ENCODE measurements at places on chromosomes 11 and 22. TPM values are rescaled to one million over a fixed set of nuclear protein-coding genes. Genes with fewer than 3 reads are reported as not detected.

The C1QTNF5 gene
- total RNA-seq, result 3.5 TPM

The SLC22A8 gene
- total RNA-seq, result under 0.01 TPM

The ZFPL1 gene
- total RNA-seq, result 34.0 TPM

The SCGB1C1 gene
- total RNA-seq, result not detected

The WBP2NL gene
- total RNA-seq, result 0.50 TPM

The HTR3A gene
- under 0.01 TPM for total RNA-seq

The SCGB1D4 gene
- not detected for total RNA-seq

The HDHD5 gene
- 41.7 TPM for total RNA-seq

The RPS13 gene
- 684 TPM for total RNA-seq

The OVOL1 gene
- total RNA-seq, result not detected

The VPREB1 gene
- total RNA-seq, result not detected

The SLC17A6 gene
- total RNA-seq, result not detected

The UPK3A gene
- total RNA-seq, result not detected

The NLRP6 gene
- total RNA-seq, result not detected

The NFRKB gene
- 22.7 TPM for total RNA-seq

The BIK gene
- not detected for total RNA-seq

The PGA4 gene
- not detected for total RNA-seq

The NXPE1 gene
- total RNA-seq, result not detected

The RASD2 gene
- under 0.01 TPM for total RNA-seq

The MAP6 gene
- 1.1 TPM for total RNA-seq

The SLC22A25 gene
- not detected for total RNA-seq

The TRPM5 gene
- not detected for total RNA-seq

The MFRP gene
- total RNA-seq, result not detected

The BDNF gene
- 1.8 TPM for total RNA-seq

The OR10G7 gene
- not detected for total RNA-seq

The PHLDB1 gene
- total RNA-seq, result 50.1 TPM

The CHRM1 gene
- total RNA-seq, result not detected

The OR51E1 gene
- not detected for total RNA-seq

The IFITM2 gene
- total RNA-seq, result 11.0 TPM

The OMP gene
- 0.75 TPM for total RNA-seq

The NEAT1 gene
- total RNA-seq, result 158 TPM

The BATF2 gene
- total RNA-seq, result 0.50 TPM

The KRTAP5-9 gene
- not detected for total RNA-seq

The FIBIN gene
- total RNA-seq, result 65.4 TPM

The RTN4R gene
- total RNA-seq, result 0.77 TPM

The C11orf87 gene
- total RNA-seq, result not detected

The XBP1 gene
- total RNA-seq, result 354 TPM

The GNG3 gene
- total RNA-seq, result not detected

The SLC22A9 gene
- not detected for total RNA-seq

The POTEH gene
- not detected for total RNA-seq

The MUC5B gene
- total RNA-seq, result not detected

The NPAS4 gene
- not detected for total RNA-seq

The RIC3 gene
- total RNA-seq, result under 0.01 TPM

The ME3 gene
- 32.4 TPM for total RNA-seq

The MAPK8IP2 gene
- 0.37 TPM for total RNA-seq

The TESMIN gene
- 0.87 TPM for total RNA-seq

The BTBD18 gene
- not detected for total RNA-seq

The VSIG10L2 gene
- total RNA-seq, result 0.22 TPM

The OR10A2 gene
- not detected for total RNA-seq

The RAG2 gene
- total RNA-seq, result not detected

The SERGEF gene
- total RNA-seq, result 21.4 TPM

The C11orf21 gene
- not detected for total RNA-seq

The APOL1 gene
- 9.8 TPM for total RNA-seq

The OR52H1 gene
- 1.1 TPM for total RNA-seq

The OR8D1 gene
- under 0.01 TPM for total RNA-seq

The HSCB gene
- total RNA-seq, result 18.8 TPM

The RASGRP2 gene
- total RNA-seq, result 1.2 TPM
